ENCODE measurements at places on chromosomes 7 and 10.

GRCh38 chr7:133054162-133054840, 27.6 kb downstream of the CHCHD3 start:
- DNase-seq: no peak

DNA sequence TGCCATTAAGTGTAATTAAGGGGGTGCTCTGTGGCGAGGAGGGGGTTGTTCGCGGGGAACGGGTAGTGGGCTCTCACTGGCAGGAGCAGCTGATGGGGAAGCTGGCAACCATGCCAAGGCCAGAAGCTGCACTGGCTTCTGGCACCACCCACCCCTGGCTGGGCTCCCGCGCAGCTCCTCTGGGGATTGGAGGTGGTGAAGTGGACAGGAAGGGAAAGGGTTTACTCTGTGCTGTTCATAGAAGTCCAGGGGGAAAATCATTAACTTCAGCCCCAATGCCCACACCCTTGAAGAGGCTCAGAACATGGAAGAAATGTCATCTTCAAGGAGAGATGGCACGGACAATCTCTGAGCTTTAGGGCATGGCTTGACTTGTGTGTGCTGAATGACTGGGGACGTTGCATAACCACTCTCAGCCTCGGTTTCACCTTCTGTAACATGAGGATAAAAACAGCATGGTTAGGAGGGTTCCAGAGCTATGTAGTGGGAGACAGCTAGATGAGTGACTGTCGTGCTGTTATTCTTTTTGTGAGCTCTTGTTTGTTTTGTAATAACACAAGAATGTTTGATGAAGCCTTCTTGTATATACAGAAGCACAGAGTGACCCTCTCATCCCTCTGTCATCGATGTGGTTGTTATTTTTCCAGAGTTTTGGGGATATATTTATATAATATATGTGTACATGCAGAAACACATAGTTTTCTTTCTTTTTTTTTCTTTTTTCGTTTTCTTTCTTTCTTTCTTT, 29.9 kb downstream of the KAZALD1 start:
- DNase-seq: no peak

DNA sequence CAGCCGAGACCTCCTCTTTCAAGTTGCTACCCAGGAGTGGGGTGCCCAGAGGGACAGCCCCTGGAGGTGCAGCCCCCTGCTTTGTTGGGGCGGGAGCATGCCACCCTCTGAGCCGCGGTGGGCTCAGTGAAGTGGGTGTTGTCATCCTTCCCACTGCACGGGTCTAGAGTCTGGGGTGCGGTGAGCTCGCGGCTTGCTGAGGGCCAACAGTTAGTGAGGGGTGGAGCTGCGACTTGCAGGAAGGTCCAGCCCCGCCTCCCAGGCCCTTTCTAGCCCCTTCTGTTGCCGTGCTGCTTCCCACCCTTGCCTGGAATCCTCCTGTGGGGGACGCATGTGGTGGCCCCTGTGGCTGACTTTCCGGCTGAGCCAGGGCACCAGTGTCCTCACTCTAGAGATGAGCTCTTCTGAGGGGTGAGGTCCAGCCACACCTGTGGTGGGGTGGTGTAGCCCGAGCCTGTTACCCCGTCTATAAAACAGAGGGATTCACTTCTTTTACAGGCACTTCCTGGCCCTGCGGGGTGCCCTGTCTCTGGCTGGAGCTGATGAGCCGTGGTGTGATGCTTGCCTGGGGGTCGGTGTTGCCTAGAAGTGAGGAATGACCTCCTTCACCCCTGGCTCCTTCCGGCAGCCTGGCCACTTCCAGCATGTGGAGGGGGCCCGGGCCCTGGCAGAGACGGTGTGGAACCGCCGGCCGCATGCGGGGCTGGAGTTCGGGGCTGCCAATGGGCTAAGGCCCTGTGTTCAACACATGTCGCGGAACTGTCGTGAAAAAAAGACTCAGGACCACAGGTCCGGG, 127.9 kb downstream of the FAM53B start:
- DNase-seq: no peak

GRCh38 chr10:28523725-28524252, 9.1 kb upstream of the WAC start:
- no peak for DNase-seq

DNA sequence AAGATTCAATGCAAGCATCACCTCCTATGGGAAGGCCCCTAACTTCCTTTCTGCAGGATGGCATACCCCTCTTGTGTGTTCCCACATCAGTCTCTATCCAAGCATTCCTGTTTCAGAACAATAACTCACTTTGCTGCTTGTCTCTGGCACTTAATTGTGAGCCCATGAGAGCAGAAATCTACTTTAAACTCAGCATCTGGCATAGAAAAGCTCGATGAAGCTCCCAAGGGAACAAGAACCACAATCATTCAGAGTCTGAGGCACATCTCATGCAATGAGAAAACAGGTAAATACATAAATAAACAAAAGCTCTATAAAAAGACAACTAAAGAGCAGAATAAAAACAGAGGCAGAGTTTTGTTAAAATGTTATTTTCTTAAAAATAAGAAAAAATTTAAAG, 66.2 kb downstream of the VPS41 start:
- DNase-seq: no peak

- DNase-seq: no peak
Observed at GRCh38 chr10:14299556-14299955, 31.2 kb downstream of the FRMD4A start.

GRCh38 chr10:11721806-11722205, 20.4 kb upstream of the ECHDC3 start:
- no peak for DNase-seq

GRCh38 chr7:43071604-43072003, 40.8 kb upstream of the HECW1 start:
- no peak for DNase-seq

DNA sequence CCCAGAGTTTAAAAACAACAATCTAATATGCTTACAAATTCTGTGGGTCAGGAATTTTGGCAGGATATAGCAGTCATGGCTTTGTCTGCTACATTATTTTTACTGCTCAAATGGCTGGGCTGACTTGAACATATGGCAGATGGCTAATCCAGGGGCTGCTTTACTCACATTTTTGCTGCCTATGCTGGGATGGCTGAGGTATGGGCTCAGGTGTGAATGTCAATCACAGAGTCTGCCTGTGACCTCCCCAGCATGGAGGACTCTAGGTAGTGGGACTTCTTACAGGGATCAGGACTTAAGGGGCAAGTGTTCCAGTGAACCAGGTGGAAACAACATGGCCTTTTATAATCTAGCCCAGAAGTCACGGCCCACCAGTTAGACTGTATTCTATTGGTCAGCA, 4.4 kb upstream of the FKBP9 start:
- DNase-seq: no peak

DNA sequence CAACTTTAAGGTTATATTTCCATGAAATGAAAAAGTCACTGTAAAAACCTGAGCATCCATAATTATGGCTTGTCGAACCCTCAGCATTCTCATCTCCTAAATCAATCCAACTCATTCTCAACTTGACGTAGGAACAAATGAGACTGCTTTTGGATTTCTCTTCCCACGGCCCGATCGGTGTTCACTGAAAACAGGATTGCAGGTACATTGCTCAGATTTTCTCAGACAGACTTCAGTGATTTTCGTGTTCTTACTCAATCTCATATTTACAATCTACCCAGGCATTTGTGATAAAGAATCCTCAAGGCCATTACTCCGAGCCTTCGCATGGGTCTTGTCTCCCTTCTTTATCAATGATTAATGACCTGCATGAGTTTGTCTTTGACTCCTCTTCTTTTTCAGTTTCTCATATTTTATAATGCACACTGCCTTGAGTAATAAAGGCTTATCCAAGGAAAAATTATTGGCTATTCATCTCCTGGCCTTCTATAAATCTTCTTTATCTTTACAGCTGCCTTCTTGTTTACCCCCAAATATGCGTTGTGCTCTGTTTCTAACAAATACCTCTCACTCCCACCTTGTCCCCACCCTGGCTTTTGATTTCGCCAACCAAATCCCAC, 90.4 kb upstream of the MYO3A start:
- no peak for DNase-seq

- peak; percentile 70 for DNase-seq
Observed at GRCh38 chr10:126013489-126014281, 117.3 kb downstream of the FANK1 start.

DNA sequence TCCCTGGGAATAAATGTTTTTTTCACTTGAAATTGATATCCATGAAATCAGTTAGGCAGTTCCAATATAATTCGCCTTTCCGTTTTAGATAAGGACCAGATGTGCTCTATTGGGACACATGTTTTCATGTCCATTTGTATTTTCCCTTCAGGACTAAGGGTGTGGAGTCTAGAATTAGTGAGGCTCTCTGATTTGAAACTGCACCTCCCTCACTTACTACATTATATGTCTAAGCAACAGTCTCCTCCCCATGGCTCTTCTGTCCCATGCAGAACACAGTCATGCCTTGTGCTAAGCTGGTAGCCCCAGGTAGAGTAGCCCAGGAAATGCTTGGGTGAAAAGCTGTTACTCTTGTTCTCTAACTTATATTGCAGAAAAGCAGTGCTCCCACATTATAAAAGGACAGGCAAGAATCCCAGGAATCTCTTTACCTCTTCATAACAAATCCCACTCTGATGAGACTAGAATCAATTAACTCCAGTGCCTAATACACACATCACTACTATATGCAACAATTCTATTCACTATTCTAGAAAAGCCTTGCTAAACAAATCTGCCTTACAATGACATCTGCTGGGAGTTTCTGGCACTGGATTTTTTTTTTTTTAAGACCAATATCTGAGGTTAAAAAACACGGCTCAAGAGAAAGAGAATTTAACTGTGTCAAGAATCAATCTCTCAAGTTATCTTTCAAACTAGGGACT, 293.9 kb downstream of the SNX13 start:
- no peak for DNase-seq

GRCh38 chr10:132423966-132424861, 27.2 kb downstream of the PWWP2B start:
- DNase-seq: no peak

DNA sequence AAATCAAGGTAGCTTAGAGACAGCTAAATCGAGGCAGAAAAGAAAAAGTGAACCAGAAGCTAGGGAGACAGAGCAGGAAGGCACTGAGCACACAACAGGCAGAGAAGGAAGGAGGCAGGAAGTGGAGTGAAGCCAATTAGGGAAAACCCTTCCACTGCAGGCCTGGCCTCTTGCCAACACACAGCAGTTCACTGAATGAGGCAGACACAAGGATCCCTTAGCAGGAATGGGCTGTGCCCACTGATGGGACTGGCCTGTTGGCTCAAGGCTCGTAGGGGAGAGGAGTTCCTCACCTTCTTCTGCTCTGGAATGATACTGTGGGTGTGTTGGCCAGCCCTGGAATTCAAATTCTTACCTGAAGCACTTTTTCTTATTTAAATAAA, 220.3 kb upstream of the STK17A start:
- peak; percentile 70 for DNase-seq

DNA sequence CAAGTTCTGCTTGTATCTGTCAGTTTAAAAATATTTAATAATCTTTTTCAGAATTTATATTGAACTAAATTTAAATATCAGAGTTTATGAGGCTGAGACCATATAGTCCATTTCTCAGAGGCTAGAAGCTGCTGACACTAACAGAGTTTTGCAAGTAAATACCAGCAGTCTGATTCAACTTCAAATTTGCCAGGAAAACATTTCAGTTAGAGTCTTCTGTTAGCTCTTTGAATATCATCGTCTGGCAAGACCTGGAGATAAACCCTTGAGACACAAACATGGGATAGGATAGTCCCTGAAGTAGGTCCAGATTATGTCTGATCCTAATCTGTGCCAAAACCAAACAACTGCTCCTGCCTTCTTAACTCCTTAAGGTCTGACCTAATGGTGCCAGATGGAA, 472.8 kb upstream of the STEAP1 start:
- no peak for DNase-seq

DNA sequence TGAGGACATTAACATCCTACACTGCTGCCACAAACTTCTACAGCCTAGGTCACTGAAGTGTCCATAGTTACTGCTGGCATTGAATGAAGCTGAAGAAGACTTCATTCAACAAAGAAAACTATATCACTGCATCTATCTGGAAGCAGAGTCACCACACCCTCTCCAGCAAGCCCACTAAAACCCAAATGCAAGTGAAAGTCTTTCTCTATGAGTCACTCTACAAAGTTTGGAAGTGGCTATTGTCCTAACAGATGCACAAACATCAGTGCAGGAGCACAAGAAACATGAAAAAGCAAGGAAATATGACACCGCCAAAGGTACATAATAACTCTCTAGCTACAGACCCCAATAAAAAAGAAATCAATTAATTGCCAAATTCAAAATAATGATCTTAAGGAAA, 43.5 kb upstream of the CAMK2B start:
- DNase-seq: no peak

DNA sequence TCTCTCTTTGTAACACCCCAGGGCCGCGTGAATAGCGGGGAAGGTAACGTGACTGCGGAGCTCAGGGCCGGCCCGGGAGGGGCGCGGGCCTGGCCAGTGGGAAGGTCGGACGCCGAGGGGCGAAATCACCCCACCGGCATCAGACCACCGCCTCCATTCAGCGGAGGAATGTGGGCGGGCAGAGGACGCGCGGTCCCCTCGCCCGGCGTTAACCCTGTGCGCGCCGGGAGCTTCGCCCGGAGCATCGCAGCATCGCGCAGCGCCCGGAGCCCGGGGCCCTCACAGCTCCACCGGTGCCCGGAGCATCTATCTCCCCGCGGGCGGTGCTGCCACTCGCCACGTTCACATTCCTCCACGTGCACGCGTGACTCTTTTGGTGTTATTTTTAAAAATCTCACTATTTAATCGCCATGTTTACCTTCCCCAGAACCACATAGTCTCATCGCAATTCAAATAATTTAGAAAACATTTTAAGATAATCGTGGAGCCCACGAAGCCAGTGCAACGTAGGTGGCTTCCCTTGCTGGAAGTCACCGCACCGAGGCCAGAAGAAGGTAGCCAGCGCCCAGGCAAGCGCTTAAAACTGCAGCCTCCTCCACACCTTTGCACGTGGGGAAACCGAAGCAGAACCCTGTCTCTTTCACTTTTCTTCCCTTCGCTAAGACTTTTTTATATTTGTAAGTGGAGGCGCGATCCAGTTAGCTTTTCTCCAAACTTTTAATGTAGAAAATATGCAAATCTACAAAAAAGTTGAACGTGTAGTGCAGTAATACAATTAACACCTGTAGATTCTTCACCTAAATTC, 21.8 kb downstream of the FGFBP3 start:
- no peak for DNase-seq

DNA sequence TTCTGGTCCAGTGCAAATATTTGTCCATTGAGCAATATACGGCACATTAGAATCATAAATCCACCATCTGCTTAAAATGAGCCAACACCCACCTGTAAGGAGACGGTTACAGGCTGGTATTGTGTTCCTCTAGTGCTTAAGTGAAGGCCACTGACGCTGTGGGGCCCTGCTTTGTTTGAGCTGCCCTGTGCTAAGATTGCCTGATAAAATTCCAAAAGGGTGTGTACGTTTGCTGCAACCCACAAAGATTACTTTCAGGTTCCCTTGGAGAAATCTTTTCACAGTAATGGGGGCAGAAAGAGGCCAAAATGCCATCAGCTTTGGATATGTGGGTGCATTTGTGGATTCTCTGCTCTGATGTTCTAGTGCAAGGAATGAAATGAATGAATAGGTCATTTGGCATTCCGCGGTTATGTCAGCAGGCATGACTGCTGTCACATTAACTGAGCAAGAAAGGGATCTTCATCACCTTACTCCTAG, 34.4 kb downstream of the AGR3 start:
- no peak for DNase-seq
